ENCODE measurements at places on chromosomes 11 and 22.

DNA sequence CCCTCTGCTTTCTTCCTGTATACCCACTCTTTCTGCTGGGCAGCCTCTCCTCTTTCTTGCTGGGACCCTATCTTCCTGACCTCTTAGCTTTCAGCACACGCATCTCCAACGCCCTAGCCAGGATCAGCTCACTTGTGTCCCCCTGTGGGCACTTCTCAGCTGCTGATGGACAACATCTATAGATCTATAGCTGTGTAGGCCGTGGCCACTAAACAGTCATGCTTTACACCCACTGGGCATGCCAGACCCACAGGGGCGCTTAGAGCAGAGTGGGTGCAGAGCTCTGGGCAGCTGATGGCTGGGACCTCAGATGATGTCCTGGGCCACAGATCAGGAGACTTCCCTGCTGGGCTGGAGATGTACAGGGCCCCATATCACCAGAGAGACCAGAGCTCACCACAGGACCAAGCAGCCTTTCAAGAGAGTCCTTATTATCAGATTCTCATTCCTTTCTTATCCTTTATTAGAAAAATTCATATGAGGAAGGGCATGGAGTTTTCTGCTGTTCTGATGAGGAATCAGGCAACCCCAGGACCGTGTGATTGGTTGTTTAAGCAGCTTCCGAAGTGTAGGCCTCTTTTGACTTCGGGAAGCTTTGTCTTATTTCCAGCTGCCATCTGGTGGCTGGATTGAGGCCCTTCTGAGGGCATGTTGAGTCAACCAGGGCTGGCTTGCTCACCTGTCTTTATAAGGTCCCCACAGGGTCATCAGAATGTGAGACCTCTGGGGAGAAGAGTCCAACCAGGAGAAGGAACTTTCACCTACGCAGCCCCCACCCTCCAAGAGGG lies 60.5 kb downstream of the OSBP2 start:
- no peak for DNase-seq

DNA sequence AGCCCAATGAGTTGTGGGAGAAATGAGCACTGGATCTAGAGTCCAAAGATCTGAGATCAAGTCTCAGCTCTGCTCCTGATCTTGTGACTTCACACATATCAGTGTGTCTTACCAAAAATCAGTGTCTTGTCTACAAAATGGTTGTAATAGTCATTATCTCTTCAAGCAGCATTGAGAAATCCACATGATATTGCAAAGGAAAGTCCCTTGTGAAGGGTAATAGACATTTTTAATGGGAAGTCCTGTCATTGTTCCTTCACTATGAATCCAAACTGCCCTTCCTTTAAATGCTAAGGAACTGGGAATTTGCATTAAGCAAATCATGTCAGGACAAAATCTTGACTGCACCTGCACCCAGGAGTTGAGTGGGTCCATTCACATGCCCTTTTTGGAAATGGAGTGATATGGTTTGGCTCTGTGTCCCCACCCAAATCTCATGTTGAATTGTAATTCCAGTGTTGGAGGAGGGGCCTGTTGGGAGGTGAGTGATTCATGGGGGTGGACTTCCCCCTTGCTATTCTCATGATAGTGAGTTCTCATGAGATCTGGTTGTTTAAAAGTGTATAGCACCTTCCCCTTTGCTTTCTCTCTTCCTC lies 51.1 kb downstream of the COMMD9 start:
- no peak for DNase-seq

- DNase-seq = no peak
Observed at GRCh38 chr11:127994736-127995135, 592.6 kb downstream of the ETS1 start.

DNA sequence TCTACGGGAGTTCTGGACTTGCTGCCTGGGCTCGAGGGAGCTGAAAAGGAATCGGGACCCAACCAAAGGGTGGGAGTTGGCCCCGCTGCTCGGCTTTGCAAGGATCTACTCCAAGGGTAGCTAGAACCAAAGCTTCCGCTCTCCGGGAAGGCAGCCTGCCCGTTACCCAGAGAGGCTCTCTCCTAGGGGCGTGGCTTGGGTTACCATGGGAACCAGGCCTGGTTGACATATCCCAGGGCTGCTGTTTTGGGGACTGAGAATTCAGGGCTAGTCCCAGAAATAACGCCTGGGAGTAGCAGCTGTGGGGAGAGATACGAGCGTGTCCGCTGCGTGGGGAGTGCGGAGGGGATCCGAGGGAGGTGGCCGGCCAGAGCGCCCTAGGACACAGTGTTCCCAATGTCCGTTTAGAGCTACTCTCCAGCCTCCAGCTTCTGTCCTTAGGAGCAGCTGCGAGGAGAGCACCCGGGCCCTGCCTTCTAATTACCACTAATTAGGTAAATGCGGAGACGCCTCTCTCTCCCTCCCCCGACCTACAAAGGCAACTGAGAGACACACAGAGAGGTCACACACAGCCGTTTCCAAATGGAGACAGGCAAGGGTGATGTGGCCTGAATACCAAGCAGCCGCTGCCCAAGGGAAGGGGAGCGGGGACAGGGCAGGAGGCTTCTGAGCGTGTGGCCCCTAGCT lies 141.6 kb upstream of the CADM1 start:
- DNase-seq = no peak

GRCh38 chr11:64996710-64997380 lies at the start of gene BATF2:
Gene BATF2 (minus strand): TSS chr11:64996971. CDS start chr11:64996914, 57 bp downstream.
- no peak for DNase-seq

GRCh38 chr22:23282089-23282501 lies 101.8 kb downstream of the BCR start:
- no peak for DNase-seq

GRCh38 chr11:1233351-1234053 lies 10.6 kb downstream of the MUC5B start:
- no peak for DNase-seq

GRCh38 chr11:85582111-85582510 lies 45.0 kb downstream of the DLG2 start:
- no peak for DNase-seq

GRCh38 chr11:21630934-21631478 lies 561.9 kb upstream of the ANO5 start:
- DNase-seq = no peak

- no peak for DNase-seq
Observed at GRCh38 chr22:17844150-17844549, 69.9 kb upstream of the BID start.

DNA sequence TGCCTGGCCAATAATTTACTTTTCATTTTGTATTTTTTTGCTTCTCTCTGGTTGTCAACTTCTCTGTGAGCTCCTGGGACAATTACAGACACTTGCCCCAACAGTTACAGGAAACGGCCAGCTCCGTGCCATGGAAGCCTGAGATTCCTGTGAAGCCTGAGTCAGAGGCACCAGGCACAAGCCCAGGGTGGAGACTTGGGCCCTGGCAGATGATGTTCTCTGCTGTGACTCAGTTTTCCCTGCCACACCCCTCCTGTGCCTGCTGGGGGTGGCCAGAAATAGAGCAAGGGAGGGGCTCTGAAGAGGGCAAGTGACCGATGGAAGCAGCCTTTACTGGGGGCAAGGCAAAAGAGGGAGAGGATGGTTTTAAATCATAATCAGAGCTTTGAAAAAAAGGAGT lies 4.9 kb downstream of the ATP5MGL start:
- DNase-seq = no peak

DNA sequence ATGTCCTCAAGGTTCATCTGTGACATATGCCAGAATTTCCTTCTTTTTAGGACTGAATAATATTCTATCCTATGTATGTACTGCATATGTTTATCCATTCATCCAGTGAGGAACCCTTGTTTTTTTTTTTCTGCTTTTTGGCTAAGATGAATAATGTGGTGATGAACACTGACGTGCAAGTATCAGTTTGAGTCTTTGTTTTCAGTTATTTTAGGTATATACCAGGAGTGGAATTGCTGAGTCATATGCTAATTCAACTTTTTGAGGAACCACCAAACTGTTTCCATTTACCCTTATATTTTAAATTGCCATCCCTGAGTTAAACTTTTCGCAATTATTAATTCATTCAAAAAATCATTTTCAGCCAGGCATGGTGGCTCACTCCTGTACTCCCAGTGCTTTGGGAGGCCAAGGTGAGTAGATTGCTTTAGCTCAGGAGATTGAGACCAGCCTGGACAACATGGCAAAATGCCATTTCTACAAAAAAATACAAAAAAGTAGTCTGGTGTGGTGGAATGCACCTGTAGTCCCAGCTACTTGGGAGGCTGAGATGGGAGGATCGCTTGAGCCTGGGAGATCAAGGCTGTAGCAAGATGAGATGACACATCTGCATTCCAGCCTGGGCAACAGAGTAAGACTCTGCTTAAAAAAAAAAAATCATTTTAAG lies 64.2 kb downstream of the MICAL2 start:
- no peak for DNase-seq

- no peak for DNase-seq
Observed at GRCh38 chr22:29954203-29954855, 71.4 kb downstream of the MTMR3 start.

All from esophagus squamous epithelium (tissue), 5 donors.